ENCODE measurements at places on chromosomes 3 and 15.

DNA sequence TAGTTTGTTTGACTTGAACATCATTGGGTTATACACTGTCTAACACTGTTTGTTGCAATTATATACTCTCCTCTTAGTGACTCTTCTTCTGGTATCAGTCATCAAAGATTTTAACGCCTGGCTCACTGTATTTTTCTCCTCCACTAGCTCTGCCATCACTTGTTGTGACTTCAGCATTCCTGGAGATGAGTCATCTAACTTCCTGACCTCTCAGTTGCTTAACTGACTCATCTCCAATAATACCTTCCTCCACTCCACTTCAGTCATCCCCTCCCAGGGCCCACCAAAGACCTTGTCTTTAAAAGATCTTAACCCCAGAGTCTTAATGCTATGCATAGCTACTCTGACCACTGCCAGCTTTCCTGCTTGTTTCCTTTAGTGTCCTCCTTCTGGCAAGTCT lies 28.6 kb upstream of the CLSTN2 start:
- DNase-seq, result no peak

GRCh38 chr3:123439806-123440580 lies 8.9 kb downstream of the ADCY5 start:
- peak; percentile 97 for DNase-seq

DNA sequence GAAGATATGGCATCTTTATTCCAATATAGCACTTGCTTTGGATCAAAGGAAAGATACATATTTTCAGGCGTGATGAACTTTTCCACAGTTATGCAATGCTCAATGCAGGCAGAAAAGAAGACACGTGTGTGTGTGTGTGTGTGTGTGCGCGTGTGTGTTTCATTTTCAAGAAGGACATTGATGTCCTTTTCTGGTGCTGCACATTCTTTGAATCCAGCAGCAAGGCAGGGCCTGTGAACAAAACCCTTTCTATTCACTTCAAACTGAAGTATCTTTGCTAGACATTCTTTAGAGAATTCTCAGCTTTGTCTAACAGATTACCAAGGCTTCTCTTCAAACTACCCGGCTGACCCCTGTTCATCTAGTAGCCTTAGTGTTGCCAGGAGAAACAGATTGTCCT lies 124.6 kb downstream of the CD47 start:
- no peak for DNase-seq

- no peak for DNase-seq
These were observed 42.0 kb downstream of the ATP2C1 start for GRCh38 chr3:130935761-130936492.

- peak; percentile 78 for DNase-seq
These were observed 451 bp downstream of the CHCHD4 start for GRCh38 chr3:14124223-14124614.

DNA sequence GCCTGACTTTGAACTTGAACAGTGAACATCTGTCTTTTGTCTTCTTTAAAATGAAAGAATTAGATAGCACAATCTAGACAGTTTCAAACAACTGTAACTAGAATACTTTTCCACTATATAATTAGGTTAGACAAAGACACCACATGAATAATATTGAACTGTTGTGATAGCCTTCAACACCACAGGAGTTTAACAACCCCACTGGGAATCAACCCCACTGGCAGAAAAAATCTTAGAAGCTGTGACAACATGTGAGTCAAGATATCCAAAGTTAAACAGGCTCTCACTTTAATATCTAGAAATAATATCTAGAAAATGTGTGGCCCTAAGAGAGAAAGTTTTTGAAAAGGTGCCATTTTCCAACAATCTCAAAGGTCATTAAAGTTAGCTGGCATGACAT lies 64.4 kb upstream of the PRICKLE2 start:
- DNase-seq, result no peak

DNA sequence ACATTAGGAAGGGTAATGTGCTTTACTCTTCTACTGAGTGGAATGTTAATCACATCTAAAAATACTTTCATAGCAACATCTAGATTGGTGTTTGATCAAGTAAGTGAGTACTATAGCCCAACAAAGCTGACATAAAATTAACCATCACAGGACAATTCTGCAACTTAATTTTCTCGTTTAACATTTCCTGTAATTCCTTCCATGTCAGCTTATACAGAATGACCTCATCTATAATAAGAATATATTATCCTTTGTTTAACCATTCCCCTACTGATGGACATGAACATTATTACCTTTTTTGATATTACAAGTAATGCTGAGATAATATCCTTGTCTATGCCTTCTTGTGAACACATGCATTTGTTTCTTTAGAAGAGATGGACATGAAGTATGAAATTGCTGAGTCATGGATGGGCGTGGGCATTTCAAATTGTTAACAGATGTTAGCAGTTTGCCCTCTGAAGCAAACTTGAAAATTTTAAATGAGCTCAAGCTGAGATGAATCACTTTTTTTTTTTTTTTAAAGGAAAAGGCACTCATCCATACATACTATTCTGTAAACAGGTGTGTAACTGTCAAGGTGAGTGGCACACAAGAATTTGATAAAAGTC lies 85.1 kb downstream of the OXNAD1 start:
- no peak for DNase-seq

DNA sequence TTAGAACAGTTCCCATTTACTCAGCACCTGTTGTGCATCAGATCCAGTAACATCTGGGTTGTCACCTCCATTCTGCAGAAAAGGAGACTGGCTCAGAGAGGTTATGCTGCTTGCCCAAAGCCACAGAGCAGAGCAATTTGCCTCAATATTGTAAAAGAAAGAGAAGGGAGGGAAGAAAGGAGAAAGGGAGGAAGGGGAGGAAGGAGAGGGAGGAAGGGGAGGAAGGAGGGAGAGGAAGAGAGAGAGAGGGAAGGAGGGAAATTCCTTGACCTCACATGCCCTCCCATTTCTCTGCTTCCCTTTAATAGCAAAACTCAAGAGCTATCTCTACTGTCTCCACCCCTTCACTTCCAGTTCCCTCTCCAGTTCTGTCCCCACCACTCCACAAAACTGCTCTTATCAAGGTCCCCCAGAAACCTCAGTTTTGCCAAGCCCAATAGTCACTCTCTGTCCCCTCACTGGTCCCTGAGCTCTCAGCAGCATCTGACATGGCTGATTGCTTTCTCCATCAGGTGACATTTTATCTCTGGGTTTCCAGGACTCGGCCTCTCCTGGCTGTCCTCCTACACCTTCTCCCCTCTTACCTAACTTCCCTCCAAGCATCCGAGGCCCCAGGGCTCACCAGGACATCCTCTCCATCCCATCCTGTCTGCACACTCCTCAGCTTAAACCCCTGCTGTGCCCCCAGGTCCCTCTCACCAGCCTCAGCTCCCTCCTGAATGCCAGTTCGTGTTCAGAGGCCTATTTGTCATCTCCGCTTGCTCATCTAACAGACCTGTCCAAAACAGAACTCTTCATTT lies 104.7 kb upstream of the LINGO1 start:
- no peak for DNase-seq

GRCh38 chr3:58375254-58375653 lies 42.6 kb downstream of the PXK start:
- DNase-seq, result no peak

GRCh38 chr3:175278680-175279079 lies 419.5 kb downstream of the NAALADL2 start:
- DNase-seq, result no peak

DNA sequence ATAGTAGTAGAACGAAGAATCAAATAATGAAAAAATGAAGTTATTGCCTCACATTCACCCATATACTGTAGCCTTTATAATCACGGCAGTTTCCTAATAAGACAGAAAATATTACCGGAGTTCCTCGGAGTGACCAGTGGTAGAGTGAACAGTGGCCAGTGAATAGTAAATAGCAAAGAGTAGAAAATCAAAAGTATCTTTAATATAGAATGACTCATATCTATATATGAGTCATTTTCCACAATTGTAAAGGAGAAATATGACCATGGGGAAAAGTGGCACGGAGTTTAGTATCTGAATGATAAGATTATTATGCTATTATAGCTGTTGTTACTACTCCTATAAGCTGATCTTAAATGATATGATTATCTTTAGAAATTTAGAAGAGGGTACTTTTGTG lies 38.5 kb downstream of the ZBTB20 start:
- DNase-seq, result no peak

DNA sequence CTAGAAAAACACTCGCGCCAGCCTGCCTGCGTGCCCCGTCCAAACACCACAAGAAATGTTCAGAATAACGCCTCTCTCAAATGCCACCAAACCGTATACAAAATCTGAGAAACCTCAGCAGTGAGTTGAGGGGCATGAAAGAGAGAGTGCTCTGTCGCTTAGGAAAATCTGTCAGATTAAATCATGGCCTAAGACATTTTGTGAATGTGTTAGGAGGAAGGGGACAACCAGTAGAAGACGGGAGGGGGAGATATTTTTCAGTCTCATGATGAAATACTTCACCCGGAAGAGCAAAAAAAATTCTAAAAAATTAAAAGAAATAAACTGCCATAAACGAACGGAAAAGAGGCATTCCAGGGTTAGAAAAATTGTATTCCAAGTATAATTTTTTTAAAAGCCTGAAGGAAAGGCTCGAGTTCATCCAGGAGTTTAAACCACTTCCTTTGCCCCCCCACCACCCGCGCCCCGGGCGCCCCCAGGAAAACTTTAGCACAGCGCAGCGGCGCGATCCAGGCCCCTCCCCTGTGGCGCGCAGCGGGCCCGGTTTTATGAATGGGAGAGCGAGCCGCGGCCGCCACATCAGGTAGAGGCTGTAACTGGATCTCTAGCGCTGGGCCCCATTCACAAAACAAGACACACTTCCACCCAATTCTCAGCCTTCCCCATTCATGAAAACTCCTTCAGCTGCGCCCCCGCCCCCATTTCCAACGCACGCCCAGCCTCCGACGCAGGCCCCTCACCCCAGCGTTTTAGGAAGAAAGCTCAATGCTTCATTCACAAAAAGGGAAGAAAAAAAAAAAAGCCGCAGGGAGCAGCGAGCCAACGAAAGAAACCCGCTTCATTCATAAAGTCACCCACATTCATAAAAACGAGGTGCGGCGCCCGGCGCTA lies 1.4 kb downstream of the ETV5 start:
- peak; percentile 68 for DNase-seq

DNA sequence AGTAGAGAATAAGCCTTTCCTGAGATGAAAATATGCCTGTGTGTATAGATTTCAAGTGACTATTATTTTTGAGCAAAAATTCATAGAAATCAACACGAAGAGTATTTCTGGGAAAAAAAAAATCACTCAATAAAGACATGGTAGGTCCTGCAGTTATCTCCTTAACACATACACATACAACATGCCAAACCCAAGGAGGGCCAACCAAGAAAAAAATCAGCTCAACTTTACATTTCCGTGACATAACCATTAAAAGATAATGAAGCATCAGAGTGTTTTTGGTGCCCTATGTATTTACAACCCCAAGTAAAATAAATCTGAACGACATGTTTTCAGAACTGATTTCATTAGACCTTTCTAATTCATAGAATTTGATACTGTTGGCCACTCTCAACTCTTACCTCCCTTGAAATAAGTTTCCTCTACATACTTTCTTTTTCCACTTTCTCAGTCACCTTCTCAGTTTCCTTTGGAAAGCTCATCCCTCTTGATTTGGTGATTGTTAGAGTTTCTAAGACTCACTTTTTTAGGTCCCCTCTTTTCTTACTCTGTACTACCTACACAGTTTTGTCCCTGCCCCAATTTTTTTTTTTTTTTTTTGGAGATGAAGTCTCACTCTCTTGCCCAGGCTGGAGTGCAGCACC lies 162.3 kb downstream of the TBL1XR1 start:
- no peak for DNase-seq

- no peak for DNase-seq
These were observed 9.9 kb downstream of the FAM3D start for GRCh38 chr3:58656631-58657030.

- DNase-seq, result no peak
These were observed 1.5 kb upstream of the IGSF10 start for GRCh38 chr3:151462278-151462780.

- DNase-seq, result no peak
These were observed 66.4 kb downstream of the BCHE start for GRCh38 chr3:165770781-165771180.

DNA sequence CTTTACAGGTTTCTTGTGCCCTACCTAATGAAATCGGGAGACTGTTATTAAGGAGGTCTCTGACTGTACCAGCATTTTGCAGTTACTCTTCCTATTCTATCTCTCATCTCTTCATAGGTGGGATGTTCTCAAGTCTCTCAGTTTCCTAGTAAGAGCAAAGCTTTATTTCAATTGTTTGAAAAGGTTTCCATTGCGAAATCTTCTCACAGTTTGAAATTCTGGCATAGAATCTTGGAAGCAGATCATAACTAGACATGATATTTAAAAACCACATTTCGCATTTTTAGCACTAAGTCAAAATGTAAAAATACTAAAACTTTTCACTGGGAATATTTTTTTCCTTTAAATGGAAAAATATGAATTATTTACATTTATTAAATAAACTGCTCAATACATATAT lies 1311.4 kb downstream of the ROBO2 start:
- DNase-seq, result no peak

GRCh38 chr15:81812456-81812855 lies 233.4 kb downstream of the MEX3B start:
- no peak for DNase-seq

GRCh38 chr3:139235192-139235591 lies 108.6 kb upstream of the MRPS22 start:
- no peak for DNase-seq

DNA sequence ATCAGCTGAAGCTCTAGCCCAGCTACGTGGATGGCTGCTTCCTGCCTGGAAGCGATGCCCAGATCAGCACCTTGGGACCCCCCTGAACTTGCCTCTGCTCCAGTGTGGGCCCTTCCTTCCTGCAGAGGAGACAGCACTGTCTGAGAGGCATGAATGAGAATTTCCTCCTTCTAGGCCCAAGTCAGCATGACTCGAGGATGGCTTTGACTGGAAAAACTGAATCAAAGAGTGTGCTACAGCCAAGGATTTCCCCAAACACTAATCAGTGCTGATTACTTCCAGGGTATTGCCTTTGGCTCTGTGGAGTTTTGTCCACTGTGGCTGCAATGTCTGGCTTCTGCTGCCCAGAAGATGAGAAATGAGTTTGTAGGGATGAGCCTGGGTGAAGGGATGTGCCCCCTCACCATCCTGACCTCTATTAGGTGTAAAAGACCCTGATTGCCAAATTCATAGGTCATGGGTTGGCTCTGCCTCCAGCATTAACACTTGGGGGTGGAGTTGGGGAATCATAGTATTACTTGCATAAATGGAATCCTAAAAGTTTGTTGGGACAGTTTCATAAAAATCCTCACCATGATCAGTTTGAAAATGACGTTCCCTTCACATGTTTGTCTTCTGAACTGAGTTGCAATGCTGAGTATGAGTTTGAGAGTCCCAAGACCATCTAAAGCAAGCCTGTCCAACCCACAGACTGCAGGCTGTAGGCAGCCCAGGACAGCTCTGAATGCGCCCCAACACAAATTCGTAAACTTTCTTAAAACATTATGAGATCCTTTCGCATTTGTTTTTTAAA lies 36.7 kb downstream of the FLNB start:
- no peak for DNase-seq

- DNase-seq, result no peak
These were observed 45.5 kb upstream of the SUCLG2 start for GRCh38 chr3:67699882-67700281.

DNA sequence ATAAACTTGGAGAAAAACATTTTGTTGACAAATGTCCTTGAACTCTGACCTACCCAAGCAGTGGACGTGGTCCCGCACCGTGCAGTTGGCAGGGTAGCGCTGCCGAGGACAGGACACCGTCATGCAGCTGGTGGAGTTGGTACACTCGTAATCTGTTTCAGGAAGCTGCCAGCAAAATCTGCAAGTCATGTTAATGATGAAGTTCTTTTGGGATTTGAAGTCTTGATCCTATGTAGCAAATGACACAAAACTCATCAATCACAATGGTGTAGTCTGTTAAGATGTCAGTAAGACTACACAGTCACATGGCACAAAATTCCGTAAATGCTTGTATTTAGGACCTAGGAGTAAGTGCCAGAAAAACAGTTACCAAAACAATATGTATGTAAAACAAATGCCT lies 5.5 kb downstream of the TM2D3 start:
- DNase-seq, result no peak

Measured in globus pallidus (tissue), 1 donor.